NCI-H510A treated with DMSO at 0.1 percent for 48 hours (cell line): ENCODE measurements at places on chromosomes 7 and 10.

DNA sequence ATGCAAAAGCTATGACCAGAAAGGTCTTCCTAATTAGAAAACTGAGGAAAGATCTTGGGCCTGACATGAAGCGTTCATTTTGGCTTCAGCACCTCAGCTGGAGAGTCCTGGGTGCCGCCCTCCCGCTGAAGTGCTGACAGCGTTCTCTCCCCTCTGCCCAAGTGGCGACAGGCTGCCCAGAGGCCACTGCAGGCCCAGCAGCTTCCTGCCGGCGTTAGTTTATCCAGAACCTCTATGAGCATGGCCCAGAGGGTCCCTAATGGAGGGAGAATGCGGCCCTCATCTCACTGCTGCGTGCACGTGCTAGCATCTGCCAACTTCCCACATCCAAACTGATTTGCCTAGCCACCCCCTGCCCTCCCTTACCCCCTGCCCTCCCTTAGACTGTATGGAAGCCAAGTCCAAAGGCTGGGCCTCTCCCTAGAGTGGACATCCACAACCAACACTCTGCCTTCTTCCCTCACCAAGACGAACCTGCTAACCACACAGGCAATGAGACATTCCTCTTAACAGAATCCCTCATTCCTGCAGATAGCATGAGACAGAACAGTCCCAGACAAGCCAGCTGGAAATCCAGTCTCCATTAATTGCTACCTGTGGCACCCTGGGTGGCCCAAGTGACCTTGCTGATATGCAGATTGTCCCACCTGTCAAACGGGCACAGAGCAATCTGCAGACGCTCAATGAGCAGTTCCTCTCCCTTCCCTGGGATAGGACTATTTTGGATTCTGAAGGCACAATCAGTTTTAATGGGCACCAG lies 108.4 kb downstream of the C10orf90 start:
- no peak for DNase-seq

GRCh38 chr7:137718355-137718754 lies 128.4 kb downstream of the DGKI start:
- no peak for DNase-seq

GRCh38 chr7:121578669-121579068 lies 182.6 kb upstream of the FAM3C start:
- no peak for DNase-seq

DNA sequence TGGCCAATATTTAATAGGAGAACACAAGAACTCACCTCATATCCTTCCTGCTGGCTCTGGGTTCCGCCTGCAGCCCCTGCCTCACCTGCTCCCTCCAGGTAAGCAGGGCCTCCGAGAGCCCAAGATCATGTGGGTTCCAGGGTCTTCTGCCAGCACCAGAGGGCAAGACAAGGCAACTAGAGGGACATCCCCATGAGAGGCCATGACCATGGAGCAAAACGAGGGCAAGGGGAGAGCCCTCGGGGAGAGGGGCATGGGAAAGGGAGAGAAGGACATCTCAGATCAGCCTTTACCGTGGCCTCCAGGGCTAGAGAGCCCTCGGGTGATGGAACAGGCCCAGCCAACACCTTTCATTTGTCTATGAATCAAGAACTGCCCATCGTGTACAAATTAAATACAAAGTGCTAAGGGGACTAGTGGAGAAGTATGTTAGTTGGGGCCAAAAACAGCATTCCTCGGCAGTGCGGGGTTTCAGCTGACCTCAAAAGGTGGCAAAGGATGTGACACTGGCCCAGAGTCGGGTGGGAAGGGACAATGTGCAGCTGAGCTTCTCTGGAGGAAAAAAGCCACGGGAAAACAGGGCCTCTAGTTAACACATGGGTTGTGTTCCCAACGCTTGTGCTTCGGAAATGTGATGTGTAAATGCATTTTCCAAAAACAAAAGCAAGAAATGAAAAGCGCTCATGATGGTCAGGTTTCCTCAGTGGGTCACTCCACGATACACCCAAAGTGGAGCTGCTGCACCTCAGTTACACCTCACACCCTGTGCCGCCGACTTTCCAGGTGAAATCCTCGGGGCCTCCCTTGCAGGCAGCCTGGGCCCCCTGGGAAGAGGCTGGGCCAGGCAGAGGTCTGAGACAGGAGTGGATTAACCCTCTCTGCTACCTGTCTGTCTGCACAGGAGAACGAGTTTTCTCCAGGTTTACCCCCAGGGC lies 2.0 kb downstream of the AOC1 start:
- DNase-seq: no peak

DNA sequence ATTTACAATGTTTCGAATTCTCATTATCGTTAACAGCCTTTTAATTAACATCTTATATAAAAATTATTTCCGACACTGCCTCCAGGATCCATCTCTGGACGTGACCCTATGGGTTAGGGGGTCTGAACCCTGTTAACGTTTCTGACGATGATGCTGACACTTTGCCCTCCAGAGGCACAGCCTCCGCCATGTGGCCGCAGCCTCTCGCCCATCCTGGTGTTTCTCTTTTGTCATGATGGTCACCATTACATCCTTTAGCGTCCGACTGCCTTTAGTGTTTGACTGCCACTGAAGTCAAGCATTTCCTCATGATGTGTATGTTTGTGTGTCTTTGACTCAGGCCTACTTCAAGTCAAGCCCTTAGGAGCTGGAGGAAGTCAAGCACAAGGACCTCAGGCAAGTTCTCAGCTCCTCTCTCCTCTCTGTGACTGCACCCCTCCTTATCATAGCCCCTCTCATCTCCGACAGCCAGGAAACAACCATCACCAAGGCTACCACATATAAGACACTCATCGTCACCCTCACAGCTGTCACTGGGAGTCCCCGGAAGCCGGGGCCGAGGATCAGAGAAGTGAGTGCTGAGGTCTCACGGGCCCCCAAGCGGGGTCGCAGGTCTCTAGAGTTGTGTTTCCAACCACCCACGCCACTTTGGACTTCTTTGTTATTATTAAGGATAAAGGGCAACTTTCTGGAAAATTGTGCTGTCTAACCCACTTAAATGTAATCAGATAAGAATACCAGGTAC lies 96.1 kb upstream of the PPP2R2D start:
- no peak for DNase-seq

DNA sequence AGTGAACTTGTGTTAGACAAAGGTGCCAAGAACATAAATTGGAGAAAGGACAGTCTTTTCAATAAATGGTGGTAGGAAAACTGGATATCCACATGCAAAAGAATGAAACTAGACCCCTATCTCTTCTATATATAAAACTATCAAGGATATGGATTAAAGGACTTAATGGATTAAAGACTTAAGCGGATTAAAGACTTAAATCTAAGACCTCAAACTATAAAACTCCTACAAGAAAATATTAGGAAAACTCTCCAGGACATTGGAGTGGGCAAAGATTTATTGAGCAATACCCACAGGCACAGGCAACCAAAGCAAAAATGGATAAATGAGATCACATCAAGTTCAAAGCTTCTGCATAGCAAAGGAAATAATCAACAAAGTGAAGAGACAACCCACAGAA lies 242.9 kb upstream of the MEOX2 start:
- DNase-seq: no peak

DNA sequence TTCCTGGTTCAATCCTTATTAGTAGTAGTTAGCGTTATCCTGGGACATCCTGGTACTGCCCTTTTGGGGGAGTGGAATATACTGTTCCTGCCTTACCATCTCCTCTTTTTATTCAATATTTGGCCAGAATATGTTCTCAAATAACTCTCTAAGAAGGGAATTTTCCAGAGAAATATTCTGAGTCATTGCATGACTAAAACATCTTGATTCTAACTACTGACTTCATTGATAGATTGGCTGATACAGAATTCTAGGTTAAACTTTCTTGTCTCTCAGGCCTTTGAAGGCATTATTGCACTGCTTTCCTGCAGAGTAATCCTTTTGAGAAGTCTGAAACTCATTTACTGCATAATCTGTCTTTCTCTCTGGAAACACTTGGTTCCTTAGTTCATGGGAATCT lies 275.5 kb upstream of the DGKB start:
- no peak for DNase-seq

DNA sequence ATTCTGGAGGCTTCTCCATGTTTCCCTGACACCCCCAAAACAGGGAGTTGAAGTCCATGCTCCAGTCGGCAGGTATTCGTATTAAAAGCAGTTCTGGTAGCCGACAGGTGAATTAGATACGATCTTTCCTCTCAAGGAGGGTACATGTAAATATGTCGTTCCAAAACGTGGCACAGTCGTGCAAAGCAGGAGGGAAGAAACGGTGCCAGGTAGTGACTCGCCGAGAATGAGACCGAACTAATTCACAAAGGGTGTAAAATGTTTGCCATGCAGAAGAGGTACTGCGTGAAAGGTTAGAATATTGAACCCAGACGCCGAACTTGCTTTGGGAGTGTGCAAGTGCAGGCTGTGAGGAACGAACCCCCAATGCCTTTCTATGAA lies 483 bp downstream of the EDRF1 start:
- DNase-seq: peak; percentile 39

- no peak for DNase-seq
Observed at GRCh38 chr10:20202337-20202736, 386.1 kb downstream of the PLXDC2 start.

DNA sequence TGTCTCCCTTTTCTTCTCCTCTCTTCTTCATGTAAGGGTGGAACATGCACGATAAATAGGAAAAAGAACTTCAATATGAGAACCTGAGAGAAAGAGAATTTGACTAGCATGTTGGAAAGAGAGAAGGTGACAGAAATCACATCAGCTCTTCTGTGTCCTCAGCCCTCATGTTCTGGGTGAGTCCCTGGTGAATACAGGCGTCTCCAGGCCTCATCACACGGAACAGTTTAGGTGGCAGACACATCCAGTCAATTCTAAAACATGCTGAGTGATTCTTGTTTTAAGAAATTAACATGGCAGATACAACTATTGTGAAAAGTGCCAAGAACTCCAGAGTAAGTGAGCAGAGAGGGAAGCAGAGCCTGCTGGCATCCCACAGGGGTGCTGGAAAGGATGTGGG lies 96.1 kb downstream of the FAM107B start:
- DNase-seq: no peak

DNA sequence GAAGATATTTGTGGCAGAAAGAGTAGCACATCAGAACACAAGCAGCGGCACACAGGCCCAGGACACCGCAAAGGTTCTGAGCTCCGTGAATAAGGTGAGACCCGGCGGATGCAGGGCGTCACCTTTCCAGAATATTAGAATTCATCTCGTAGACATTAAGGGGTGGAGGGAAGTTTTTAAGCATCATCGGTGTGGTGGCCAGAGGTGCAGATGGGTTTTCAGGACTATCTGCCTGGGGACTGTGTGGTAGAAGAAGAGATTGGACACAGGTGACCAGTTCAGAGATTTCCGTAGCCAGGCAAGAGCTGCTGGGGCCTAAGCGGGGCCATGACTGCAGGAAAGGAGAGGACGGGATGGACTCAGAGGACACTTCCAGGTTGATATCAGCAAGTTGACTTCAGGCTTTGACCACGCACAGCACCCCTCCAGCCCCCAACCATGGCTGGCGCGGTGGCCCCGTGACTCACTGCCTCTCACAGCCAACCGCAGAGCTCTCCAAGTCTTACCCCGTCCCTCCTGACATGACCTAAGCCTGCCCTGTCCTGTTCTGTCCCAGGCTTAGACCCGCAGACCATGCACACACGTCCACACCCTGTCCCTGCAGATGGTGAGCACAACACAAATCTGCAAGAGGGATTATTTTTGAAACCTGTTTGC lies 97.2 kb downstream of the OAT start:
- no peak for DNase-seq

DNA sequence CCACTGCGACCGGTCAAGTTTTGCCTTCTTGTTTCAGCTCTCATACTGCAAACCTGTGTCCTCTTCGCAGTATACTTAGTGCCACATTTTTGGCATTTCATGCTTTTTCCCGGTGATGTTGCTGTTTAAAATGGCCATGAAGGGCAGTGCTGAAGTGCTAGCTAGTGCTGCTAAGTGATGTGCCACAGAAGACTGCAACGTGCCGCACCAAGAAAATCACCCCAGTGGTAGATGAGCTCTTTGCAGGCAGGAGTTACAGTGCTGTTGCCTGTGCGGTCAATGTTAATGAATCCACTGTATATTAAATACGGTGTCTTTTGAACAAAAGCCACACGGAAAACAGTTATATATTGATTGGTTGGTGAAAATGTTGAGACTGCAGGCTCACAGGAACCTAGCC lies 120.3 kb downstream of the ANLN start:
- no peak for DNase-seq

GRCh38 chr7:122827763-122828162 lies 58.5 kb downstream of the CADPS2 start:
- DNase-seq: no peak

DNA sequence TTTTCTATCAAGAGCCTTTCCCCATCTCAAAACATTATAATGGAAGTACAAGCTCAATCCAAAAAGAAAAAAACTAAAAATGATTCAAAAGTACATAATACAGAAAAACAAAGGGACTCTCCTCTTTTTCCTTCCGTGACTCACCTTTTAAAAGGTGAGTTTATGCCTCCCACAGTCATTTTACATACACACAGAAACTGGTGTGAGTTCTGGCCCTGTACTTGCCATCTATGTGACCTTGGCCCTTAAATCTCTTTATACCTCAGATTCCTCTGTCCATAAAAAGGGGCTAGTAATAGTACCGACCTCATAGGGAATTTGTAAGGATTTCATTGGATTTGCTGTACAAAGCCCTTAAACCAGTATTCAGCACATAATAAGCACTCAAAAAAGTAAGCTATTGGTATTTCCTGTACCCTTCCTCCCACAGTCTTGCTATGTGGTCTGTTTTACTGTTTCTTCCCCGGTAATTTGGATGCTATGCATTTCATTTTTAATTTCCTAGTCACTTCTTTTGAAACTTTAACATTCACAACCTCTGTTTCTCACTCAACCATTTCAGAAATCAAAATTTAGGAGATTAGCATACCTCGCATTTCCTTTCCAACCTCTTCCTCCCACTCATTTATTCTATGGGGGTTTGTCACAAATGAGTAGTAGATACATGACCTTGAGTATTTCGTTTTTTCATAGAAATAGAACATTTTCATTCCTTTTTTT lies 39.0 kb downstream of the STK17A start:
- DNase-seq: no peak

DNA sequence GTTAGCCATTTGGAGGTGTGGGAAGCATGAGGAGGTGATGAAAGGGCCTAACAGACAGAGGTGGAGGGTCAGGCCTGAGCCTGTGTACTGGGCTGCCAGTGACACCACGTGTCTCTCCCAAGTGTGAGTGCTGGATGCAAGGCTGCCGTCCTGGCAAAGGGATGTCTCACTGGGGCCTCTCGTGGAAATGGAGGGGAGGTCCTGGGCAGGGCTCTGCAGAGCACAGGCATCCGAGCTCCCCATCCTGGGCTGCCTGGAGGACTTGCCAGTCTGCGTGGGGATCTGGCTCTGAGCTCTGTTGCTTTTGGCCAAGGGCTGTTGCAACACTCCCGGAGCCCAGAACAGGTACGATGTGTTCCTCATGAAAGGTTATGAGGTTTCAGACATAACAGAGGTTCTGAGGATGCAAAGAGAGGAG lies 77.3 kb downstream of the GRK5 start:
- no peak for DNase-seq

DNA sequence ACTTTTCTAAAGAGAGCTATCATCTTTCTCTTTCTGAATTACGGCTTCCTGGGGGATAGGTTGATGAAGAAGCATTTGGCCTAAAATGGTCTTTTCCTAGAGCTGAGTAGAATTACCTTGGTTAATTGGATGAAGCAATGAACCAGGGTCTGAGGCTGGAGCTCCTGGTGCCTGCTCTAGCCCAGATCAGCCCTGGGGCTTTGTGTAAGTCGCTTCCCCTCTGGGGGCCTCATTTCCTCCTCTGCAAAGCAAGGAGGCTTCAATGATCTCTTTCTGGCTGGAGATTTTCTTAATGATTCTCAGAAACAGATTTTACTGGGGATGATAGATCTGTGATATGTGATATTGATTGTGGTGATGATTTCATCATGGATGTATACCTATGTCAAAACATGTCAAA lies 3.5 kb upstream of the CPA2 start:
- DNase-seq: no peak

- no peak for DNase-seq
Observed at GRCh38 chr10:116676118-116676517, 55.4 kb downstream of the PNLIPRP2 start.
